ENCODE measurements at places on chromosomes 4 and X.

GRCh38 chr4:138663883-138664282 is 351.7 kb upstream of the NOCT start:
- no peak for DNase-seq

GRCh38 chr4:179467878-179468277 is 2025.6 kb upstream of the AGA start:
- no peak for DNase-seq

- no peak for DNase-seq
These were observed 28.0 kb downstream of the RBM47 start for GRCh38 chr4:40601641-40602040.

DNA sequence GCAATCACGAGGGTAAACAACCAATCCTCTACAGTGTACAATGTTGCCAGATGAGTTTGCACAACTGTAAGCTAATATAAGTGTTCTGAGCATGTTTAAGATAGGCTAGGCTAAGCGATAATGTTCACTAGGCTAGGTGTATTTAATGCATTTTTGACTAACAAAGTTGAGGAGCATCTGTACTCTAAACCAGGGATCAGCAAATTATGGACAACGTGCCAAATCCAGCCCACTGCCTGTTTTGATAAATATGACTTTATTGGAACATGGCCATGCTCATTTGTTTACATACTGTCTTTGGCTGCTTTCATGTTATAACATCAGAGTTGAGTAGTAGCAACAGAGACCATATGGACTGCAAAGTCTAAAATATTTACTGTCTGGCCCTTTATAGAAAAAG is 46.3 kb upstream of the ARHGEF6 start:
- peak; percentile 84 for DNase-seq

GRCh38 chr4:185734214-185734613 is 77.8 kb downstream of the SORBS2 start:
- DNase-seq, result no peak

DNA sequence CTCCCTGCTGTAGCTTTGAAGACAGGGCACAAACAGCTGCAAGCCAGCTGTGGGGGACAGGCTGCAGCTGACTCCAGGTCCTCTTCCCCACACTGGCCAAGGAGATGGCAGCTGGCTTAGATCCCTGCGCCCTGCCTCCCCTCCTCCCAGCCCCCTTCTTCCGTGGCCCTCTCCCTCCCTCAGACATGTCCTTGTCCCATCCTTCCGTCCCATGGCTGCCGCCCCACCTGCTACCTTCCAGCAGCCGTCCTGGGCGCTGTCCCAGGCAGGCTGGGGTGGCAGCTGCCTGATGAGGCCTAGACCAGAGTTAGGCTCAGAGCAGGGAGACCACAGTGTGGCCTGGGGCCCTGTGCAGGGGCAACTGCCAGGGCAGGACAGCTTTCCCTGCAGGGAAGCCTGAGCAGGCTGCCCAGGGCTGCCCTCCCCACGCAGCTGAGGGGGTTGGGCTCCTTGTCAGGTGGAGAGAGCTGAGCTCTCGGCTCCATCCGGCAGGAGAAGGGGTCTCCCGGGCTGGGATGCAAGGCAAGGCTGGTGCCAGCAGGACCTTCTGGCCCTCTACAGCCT is 3.3 kb upstream of the BGN start:
- DNase-seq, result no peak

DNA sequence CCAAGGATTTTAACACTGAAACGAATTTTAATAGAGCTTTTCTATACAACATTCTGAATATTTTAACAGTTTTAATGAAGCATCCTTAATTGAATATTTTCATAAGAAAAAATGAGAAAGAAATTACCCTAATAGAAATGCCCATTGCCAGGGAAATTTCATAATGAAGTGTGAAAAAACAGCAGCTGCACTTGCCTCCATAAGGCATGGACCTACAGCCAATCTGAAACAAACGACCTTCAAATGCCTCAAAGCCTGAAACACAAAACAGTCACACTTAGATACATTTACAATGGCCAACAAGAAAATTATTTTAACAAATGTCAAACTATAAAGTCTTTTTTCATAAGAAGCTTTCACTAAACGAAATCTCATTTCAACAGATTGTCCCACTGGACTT is 74.4 kb downstream of the SLC9B1 start:
- no peak for DNase-seq

DNA sequence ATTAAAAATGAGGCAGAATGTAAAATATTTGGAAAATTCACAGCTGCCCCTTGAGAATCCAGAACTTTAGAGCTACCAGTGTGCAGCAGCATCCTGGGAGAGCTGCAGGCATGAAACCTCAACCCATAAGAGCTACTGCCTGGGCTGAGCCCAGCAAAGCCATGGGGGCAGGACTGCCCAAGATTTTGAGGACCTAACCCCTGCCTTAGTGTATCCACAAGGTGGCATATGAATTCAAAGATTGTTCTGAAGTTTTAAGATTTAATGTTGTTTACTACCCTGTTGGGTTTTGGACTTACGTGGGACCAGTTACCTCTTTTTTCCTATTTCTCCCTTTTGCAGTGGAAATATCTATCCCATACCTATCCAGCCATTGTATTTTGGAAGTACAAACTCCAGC is 26.4 kb downstream of the CASP6 start:
- no peak for DNase-seq

GRCh38 chr4:24589448-24589847 is 5.1 kb upstream of the DHX15 start:
- no peak for DNase-seq

DNA sequence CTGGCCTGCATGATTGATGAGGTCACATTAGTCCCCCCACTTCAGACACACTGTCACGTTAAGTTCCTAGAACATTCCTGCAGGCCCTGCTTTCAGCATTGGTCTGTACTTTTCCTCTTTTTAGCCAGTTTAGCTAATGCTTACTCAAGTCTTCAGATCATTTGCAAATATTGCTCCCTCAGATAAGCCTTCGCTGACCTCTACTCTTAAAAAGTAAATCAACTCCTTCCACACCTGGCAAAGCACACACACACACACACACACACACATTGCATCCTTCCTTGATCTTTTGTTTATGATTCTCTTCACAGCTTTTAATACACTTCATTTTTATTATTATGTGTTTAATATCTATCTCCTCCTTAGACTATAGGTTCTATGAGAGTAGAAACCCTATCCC is 31.4 kb downstream of the PARM1 start:
- DNase-seq, result no peak

- DNase-seq, result no peak
These were observed 34.9 kb downstream of the BMP2K start for GRCh38 chr4:78811034-78811433.

DNA sequence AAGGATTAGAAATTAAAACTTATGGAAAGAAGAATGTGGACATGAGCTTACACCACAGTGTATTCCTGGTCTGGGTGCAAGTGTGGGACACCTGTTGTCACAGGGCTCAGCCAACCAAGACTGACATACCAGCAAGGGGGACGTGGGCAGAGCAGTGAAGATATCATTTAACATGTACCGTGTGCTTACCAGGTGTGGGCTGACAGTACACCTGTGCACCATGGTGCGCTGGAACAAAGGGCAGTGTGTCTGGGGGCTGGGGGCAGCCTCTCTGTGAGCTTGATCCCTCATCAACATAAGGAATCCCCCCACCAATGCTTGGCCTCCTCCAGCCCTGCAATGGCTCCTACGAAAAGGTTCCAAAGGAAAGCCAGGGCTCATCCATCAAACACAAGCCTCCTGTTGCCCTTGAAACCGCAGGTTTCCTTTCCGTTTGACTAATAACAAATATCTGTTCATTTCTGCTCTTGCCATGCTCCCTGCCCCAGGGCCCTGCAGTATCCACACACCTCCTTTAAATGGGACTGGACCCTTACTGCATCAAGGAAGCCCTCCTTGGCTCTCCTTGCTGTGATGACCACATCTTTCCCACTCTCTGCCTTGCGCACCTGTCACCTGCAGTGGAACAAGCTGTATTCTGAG is 16.7 kb downstream of the EVC2 start:
- DNase-seq, result no peak

DNA sequence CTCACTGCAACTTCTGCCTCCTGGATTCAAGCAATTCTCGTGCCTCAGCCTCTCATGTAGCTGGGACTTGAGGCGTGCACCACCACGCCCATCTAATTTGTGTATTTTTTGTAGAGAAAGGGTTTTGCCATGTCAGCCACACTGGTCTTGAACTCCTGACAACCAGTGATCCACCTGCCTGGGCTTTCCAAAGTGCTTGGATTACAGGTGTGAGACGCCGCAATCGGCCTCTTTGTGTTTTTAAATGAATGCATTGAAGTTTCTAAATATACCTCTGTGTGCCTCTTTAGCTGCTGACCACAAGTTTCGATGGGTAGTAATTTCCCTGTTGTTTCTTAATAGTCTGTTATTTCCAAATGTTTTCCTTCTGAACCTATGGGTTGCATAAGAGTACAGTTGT is 765.3 kb upstream of the GRIA3 start:
- DNase-seq, result no peak

DNA sequence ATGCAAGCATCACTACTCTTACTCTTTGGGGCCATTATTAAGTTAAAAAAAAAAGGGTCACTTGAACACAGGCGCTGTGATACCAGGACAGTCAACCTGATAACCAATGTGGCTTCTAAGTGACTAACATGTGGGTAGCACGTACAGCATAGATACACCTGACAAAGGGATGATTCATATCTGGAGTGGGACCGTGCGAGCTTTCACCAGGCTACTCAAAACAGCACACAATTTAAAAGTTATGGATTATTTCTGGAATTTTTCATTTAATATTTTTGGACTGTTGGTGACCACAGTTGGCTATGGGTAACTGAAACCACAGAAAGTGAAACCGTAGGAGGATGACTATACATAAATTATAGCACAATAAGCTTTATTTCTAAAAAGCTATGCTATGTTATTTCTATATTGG is 113.8 kb upstream of the STIM2 start:
- no peak for DNase-seq

DNA sequence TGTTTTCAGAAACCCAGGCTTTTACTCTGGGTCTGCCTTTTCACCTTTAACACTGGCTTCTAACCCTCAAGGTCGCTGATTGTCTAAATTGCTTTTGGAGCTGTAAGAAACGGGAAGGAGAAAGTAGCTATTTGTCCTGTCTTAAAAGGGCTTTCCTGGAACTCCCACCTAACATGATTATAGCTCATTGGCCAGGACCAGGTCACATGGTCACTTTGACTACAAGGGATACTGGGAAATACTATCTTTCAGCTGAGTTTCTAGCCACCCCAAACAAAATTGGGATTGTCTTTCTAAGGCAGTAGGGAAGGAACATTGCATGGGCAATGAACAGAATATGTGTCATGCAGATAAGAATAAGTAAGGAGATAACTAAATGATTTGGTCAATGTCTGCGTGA is 106.7 kb upstream of the ARHGAP24 start:
- no peak for DNase-seq

- DNase-seq, result peak; percentile 41
These were observed 31.0 kb upstream of the TLR3 start for GRCh38 chr4:186037692-186038658.

GRCh38 chr4:88059766-88060165 is 52.3 kb downstream of the PKD2 start:
- no peak for DNase-seq

DNA sequence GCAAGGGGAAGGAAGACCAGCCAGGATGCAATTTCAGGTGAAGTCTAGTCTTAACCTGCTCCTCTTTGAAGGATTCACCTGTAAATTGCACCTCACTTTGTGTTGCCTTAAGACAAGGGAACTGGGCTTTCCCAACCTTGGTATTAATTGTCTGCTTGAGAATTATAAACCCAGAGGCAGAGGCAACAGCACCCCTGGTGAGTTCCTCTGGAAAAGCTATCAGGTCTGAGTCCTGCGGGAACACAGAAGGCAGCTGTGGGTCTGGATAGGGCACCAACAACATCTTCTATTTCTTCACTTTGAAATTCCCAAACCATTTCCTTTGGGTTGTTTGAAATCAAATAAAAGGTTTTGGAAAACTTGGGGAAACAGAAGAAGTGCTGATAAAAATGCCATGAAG is 109.2 kb upstream of the NPY2R start:
- no peak for DNase-seq

DNA sequence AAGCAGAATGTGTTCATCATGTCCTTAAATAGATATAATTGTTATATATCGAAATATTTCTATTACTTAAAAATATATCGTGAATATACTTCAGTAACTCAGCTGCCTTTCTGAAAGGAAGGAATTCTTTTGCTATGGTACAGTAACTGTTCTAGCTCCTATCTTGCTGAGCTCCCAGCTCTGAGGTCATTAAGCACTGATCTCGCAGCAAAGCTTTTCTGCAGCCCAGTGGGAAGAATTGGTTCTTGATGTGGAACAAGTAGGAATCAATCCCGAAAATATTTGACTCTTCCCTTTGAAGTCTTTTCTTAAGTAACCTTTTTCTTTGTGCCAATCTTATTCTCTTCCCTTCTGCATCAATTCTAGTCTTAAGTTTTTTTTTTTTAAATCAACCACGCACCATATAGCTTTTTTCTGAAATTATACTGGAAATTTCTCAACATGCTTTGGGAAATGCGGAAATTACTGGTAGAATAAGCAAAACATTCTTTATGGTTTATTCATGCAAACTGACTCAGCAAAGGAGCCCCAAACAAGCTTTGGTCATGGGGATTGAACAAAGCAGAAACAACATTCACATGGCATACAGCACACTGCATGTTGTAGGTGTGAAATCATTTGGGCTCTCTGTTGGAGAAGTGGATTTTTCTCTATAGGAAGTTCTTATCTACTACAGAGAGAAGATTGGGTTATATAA is 428.9 kb upstream of the GNPDA2 start:
- no peak for DNase-seq

GRCh38 chr4:78024085-78024484 is 33.0 kb upstream of the FRAS1 start:
- no peak for DNase-seq

DNA sequence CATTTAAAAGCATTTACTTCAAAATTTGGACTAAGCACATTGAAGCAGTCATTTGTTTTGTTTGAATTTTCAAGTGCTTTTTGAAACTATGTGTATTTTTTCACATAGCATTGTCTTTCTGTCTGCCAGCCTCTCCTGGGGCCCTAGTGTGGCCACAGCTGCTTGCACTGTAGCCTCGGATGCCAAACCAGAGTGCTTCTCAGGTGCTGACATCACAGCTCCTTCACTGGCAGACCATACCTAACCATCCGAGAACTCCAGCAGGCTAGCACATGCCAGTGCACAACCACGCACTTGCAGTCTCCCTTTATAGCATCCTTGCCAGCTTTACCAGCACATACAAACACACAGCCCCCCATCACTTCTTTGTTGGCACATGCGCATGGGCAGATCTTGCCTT is 1019.7 kb downstream of the STPG2 start:
- DNase-seq, result peak; percentile 37

GRCh38 chr4:530017-530781 is 31.2 kb downstream of the PIGG start:
- DNase-seq, result no peak

GRCh38 chrX:107629540-107629909 is 1.2 kb downstream of the PRPS1 start:
- peak; percentile 18 for DNase-seq

- DNase-seq, result no peak
These were observed 7.8 kb downstream of the PNCK start for GRCh38 chrX:153665726-153666306.

DNA sequence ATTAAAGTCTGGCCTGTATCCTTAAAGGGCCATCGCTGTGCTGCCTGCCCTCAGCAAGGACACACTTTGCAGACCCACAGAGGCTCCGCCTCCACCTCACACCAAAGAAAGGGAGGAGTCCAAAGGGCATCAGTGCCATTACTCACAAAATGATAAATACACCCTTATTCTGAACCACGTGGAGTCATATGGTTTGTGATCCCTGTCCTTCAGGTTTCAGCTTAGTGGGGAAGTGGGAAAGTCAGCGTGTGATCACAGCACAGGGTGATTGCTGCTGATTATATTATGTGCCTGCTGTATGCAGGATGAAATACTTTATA is 35.9 kb upstream of the MSANTD1 start:
- DNase-seq, result no peak
